ENCODE measurements at places on chromosomes 4 and X.

DNA sequence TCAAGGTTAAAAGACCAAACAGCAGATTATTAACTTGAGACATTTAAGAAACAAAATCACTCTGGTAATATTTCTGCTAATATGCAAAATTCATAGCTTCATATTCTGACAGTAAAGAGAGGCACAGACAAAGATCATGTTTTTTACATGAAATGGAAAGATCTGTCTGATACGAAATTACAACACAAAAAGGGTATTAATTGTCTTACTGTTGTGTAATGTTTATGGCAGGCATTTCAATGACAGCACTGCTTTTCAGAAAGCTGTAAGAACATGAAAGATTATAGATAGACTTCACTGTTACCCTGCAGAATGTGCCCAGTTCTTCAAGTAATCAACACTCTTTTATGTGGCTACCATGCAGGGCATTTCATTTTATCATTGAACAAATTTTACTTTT lies 15.4 kb downstream of the DCHS2 start:
- ATAC-seq = no peak

DNA sequence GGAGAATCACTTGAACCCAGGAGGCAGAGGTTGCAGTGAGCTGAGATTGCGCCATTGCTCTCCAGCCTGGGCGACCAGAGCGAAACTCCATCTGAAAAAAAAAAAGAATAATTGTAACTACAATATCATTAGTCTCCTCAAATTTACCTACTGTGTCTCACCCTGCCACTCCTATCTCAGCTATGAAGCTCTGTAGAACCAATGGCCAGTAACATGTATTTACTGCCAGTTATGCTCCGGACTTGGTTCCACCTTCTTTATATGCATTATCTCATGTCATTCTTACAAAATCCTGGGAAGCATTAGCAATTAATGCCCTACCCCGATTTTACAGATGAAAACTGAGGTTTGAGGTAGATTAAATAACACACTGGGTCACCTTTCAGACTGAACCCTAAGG lies 7.0 kb upstream of the FAT1 start:
- no peak for ATAC-seq

DNA sequence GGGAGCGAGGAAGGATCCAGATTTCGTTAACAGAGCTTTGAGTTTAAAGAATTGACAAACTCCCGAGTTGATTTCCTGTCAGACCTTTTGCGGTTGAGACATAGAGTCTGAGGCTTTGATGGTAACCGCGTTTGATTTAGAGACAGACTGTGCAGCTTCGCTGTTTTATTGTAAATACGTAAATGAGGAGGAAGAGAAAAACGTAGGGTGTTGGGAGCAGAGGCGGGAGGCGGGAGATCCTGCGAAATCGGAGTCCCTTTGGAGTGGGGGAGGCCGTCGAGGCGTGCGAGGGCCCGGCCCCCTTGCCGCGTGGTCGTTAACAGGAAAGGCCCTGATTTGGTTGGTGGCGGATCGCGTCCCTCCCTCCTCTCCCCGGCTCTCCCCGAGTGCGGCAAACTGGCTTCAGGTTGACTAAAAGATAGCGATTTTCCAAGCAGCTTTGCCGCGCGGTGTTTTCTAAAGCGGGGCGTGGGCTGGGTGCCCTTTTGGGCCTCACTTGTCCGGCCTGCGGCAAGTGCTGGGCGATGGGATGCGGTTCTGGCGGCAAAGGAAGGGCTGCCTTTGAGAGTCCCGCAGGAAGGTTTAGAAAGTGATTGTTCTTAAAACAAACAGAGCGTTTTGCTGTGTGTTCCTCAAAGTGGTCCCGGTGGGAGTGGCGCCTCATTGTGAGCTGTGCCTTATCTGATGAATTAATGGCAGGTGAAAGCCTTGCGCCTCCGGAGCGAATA lies 857 bp downstream of the SCML1 start:
- no peak for ATAC-seq

GRCh38 chr4:83240379-83240875 lies 44.2 kb downstream of the COQ2 start:
- ATAC-seq = no peak

DNA sequence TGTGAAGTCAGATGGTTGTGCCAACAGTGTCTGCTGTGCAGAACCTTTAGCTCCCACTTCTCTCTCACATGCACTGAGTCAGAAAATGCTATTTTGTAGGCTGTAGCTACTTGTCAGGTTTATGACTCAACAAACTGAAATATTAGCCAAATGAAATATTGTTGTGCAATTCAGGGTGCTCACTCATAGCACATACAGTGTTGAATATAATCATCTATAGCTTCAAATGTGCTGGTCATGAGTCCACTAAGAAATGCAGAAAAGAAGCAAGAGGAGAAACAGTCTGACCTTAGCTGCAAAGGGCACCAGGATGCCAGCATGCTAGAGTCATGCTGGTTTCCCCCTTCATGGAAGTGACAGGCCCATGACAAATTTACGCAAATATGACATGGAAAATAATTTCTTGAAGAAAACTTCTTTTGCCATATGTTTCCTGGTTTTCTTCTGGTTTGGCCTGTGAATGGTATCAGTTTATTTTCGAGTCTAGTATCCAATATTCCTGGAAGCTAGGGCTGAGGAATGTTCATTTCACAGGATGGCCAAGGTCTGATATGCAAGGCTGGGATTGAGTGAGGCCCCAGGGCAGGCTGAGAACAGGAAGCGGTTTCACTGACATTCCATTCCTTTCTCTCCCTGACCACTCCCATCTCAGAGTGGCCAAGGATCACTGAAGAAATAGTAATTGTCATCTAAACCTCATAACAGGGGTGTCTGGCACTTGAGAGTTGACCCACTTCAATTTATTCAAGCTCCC lies 10.3 kb upstream of the CXCL2 start:
- peak; percentile 91 for ATAC-seq

DNA sequence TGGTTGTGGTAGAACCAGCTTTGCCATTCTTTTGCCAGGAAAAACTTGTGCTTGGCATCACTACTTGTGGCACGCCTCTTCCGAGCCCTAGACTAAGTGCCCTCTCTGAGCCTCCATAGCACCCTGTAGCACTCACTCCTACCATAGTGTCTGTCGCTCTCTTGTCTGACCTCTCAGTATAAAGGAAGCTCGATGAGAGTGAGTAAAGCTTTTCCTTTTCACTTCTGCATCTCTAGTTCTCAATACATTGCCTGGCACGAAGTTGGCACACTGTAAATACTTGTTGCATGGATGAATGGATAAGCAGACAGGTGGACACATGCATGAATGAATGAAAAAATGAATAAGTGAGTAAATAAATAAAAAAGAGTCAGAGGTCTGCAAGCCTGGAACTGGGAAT lies 48.3 kb downstream of the TLR10 start:
- no peak for ATAC-seq

GRCh38 chr4:84496706-84497503 lies 2.2 kb downstream of the NKX6-1 start:
- no peak for ATAC-seq

All from esophagus mucosa (tissue), 1 donor.